Umbilical cord (tissue), 2 donors: ENCODE measurements at places on chromosomes 1 and 21. TPM values are rescaled to one million over a fixed set of nuclear protein-coding genes. Genes with fewer than 3 reads are reported as not detected.

DNA sequence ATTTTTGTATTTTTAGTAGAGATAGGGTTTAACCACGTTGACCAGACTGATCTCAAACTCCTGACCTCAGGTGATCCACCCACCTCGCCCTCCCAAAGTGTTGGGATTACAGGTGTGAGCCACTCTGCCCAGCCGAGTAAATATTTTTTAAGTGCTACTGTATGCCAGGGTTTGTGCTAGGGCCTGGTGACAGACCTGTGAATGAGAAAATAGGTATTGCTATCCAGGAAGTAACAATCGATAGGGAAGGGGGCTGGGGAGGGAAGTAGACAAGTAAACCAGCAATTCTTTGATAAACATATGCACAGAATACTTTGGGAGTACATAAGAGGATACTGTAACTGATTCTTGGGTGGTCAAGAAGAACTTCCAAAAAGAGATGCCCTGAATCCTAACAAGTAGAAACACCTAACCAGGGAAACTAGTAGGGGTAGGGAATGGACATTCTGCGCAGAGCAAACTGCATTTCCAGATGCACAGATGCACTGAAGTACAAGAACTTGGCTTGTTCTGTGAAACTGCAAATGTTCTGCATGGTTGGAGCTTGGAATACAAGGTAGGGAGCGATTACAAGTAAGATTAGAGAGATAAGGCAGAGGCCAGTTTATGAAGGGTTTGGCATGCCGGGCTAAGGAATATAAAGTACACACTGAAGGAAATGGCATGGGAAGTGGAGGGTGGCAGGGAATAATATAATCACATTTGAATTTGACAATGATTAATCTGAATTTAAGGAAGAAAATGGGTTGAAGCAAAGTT, 19.0 kb upstream of the DOCK7 start:
- no peak for DNase-seq

DNA sequence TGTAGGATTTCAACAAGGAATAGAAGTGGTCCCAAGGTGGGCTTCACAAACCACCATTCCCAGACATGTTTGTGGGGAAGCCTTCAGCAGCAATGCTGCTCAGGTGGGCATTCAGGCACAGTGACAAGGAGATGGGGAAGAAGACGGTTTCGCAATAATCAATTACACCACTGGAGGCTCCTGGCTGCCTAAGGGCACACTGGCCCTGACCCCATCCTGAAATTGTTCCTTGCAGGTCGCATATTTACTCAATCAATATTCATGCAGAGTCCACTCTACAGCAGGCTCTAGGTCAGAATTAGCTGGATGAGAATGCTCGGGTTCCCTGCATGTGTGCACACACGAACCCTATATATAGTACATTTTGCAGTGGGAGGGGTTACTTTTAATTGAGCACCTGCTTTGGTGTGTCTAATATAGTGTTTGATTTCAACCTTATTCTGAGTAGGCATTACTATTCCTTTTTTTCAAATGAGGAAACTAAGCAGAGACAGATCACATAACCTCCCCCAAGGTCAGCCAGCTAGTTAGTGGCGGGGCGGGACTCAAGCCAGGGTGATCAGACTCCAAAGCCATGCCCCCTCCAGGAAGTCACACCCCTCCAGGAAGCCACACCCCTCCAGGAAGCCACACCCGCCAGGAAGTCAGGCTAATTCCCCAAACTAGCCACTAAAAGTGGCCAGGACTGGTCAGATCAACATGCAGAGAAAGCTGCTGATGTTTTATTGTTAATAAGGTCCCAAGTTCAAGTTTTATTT, 106.5 kb downstream of the HLCS start:
- peak; percentile 36 for DNase-seq

The KCNJ15 gene
- total RNA-seq = 4.8 TPM

The TCEA3 gene
- 44.8 TPM for total RNA-seq

- DNase-seq = no peak
Measured at GRCh38 chr1:108527135-108527534, 32.8 kb upstream of the EEIG2 start.

DNA sequence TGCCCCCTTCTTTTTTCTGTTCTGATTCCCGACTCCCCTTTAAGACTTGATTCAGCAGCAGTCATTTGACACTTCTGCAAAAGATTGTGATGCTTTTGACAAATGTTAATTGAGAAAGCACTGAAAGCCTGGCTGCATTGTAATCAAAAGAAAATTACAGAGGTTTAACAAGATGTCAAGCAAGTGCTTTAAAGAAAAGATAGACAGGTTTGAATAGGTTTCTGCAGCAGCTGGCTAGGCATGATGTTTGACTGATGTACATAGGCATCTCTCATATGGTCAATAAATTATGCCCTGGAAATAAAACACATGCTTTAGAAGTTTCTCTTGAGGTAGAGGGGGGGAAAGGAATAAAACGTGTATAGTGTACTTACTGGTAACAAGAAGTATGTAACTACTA, 147.8 kb downstream of the ADGRL2 start:
- DNase-seq = no peak

- DNase-seq = no peak
Measured at GRCh38 chr1:103162360-103162759, 54.0 kb upstream of the COL11A1 start.

The CBR1 gene
- total RNA-seq = 86.4 TPM

DNA sequence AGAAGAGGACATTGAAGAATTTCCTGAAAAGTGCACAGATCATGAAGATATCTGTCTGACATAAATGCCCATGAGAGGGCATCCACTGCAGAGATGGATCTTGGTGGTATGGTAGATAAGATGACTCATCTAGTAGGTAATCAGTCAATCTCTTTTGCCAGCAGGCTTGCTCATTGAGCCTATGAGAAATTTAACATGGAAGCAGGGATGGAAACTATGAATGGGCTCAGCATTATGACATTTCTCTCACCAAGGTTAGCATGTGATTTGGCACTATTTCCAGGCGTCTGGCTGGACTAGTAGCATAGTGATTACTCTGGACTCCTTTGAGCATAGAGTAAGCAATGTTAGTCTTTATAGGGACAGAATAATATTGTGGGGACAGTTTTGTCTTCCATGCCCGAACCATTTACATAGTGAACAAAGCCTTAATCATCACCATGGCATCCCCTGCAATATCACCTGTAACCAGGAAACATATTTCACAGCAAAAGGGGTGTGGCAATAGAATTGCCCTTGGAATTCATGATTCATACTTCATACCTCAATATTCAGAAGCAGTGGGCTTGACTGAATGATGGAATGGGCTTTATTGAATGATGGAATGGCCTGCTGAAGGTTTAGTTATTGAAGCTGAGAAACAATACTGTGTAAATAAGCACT, 7.3 kb downstream of the OR2C3 start:
- DNase-seq = no peak

- DNase-seq = no peak
Measured at GRCh38 chr1:175530183-175530582, 213.2 kb downstream of the TNR start.

DNA sequence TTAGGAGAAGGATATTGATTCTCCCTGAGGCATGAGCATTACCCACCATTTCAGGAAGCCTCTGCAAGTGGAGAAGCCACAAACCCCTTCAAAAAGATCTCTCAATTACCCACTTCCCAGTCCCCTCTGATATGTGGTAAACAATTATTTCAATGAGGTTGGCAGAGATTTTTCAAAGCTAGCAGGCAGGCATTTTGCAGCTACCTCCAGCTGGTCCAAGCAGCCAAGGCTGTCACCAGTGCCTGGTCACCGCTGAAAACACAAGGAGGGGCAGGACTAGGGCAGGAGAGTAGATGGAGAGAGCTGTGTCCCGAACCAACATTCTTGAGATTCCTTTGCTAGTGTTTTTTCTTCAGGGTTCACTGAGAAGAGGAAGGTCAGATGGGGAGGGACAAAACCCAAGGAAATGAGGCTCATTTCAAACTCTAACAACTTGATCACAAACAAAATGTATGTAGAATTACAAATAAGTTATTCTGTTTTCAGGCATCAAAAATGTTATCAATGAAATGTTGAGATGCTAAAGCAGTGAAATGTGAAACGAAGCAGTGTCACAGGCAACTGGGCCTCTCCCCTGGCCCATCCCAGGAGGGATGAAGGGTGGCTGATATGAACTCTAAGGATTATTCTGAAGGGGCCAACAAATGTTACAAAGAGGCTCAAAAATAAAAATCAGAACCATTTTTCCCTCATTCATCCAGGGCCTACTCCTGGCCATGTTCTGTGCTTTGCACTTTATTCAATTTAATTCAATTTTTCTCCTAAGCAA, 22.3 kb downstream of the APP start:
- DNase-seq = no peak

- DNase-seq = no peak
Measured at GRCh38 chr1:220908757-220909156, 29.5 kb downstream of the HLX start.

The GJA9 gene
- 1.7 TPM for total RNA-seq

The RAB13 gene
- total RNA-seq = 68.9 TPM

The LRRIQ3 gene
- total RNA-seq = 25.8 TPM

DNA sequence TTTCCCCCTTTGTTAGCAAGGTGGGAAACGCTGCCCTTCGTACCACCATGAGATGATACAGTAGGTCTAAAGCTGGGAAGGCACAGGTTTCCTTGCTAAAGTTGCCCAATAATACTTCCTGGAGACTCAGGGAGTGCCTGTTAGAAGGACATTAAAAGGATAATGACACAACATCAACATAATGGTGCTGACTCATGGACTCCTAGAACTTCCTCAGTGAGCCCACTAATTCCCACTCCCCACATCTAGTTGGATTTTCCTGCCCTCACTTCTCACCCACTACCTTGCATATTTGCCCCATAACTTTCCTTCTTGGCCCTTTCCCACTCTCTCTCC, 17.5 kb downstream of the CFAP45 start:
- DNase-seq = no peak

The TMEM50B gene
- total RNA-seq = 56.3 TPM

The PIK3R3 gene
- total RNA-seq = 6.7 TPM

The SLC2A5 gene
- 14.2 TPM for total RNA-seq

The CFAP74 gene
- total RNA-seq = 4.6 TPM

The SWT1 gene
- 22.9 TPM for total RNA-seq

DNA sequence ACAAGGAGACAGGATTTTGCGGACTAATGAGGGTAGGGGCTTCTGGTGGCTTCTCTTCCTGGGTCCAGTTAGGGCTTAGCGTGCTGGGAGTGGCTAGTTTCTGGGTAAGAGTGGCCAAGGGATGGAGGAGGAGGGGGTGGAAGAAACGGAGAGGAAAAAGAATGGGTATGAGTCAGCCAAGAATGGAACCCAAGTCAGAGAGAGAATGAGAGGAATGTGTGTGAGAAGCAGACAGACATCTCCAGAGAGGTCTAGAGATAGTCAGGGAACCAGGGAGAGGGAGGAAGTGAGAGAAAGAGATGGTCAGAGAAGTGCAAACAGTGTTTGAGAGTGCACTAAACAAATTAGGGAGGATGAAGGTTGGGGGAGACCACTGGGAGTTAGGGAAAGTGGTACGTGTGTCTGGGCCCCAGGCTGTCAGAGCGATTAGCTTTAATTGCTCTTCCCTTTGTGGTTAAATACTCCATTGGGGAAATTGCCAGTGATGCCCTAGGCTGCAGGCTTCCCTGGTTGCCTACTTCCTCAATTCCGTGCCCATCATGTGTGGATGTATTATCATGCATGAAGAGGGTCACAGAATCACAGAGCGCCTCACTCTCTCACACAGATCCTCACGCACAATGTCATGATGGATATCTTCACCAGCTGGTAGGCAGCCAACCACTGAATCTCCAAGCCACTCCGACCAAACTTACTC, 1.4 kb downstream of the PEA15 start:
- DNase-seq = peak; percentile 79

- DNase-seq = peak; percentile 91
Measured at GRCh38 chr1:3352299-3352951, 102.0 kb upstream of the ARHGEF16 start.

The LRRN2 gene
- 3.9 TPM for total RNA-seq

The MRPL39 gene
- 36.8 TPM for total RNA-seq

DNA sequence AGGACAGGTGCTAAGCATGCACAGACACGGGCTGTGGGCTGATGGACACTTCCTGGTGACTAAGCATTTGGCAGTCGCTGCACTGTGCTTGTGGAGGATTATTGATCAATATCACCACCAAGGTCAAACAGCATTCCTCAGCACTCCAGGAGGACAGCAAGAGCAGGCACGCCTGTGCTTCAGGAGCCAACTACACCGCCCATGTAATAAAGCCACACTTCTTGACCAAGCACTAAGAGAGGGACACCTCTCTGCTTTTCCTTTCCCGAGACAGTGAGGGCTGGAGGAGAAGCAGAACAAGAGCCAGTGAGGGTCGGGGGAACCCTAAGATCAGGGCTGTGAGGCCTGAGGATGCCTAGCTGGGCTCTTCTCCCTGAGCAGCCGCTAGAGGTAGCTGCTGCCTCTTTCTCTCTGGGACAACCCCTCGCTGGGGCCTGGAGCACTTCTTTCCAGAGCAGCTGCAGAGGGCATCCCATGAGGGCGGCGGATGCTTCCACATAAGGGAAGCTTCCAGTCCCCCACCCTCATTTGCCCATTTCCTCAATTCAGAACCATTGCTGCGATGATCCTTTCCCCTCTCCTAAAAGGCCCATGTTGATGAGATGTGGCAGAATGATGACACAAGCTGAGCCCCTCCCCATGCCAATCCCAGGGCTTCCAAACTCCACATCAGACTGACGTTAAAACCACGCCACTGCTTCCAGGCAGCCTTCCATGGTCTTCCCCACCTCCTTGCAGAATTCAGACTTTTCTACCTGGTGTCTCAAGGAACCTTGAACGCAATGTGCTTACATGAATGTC, 19.1 kb downstream of the RAB7B start:
- DNase-seq = peak; percentile 79

DNA sequence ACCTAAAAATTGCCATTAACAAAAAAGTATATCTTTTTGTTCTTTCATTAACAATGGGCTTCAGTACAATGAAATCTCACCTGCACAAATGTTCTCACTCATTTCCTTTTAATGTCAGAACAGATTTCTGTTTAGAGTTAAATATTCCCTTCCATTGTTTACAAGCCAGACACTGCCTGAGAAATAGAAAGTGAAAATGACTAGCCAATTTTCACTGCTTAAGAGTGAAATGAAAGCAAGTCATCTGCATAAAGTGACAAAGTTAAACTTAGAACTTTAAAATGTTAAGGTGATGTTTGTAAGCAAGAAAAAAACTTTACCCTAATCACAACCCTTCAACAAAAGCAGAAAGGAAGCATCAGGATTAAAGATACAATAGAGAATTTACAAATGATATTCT, 27.5 kb downstream of the COA6 start:
- no peak for DNase-seq

- DNase-seq = no peak
Measured at GRCh38 chr1:117644696-117645311, 39.0 kb downstream of the TENT5C start.

GRCh38 chr1:94951509-94952208, 24.7 kb upstream of the CNN3 start:
- peak; percentile 67 for DNase-seq

GRCh38 chr1:110087812-110088738, 17.6 kb upstream of the ALX3 start:
- peak; percentile 56 for DNase-seq

The RGSL1 gene
- 1.7 TPM for total RNA-seq

- no peak for DNase-seq
Measured at GRCh38 chr1:91546876-91547275, 46.2 kb downstream of the CDC7 start.

- DNase-seq = no peak
Measured at GRCh38 chr1:76340056-76340455, 265.5 kb downstream of the ST6GALNAC3 start.

GRCh38 chr1:88029142-88029541, 654.9 kb upstream of the PKN2 start:
- DNase-seq = no peak
